ENCODE measurements at places on chromosomes 1 and 21.

- DNase-seq: no peak
These were observed 4.0 kb upstream of the FAAP20 start for GRCh38 chr1:2198571-2198970.

DNA sequence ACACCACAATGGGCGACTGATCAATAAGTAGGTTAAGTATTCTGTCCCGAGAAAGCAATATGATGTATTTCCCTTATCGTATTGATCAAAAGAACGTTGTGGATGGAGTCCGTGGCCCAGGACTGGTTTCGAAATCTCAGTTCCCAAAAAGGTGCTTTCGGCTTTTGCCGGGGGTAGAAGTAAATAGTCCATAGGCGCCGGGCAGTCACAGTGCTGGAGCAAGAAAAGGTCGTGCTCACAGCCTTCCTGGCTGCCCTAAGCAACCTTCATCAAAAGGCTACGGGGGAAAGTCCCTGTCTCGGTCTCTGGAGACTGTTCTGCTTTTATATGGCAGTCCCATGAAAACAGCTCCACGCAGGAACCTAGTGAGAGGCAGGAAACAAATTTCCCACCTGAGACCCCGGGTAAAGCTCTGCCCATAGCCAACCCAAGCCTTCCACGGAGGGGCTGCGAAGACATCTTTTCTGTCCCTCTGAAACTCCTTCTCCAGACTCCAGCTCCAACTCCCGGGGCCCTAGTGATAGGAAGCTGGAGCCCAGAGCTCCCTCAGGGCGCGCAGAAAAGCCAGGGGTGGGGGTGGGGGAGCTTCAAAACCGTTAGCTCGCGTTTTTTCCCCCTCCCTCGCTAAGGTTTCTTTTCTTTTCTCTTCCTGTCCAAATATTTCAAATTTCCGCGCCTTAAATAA lies 7.0 kb downstream of the CDKN2C start:
- DNase-seq: peak; percentile 90

GRCh38 chr1:35187816-35188342 lies 5.1 kb downstream of the SFPQ start:
- no peak for DNase-seq

DNA sequence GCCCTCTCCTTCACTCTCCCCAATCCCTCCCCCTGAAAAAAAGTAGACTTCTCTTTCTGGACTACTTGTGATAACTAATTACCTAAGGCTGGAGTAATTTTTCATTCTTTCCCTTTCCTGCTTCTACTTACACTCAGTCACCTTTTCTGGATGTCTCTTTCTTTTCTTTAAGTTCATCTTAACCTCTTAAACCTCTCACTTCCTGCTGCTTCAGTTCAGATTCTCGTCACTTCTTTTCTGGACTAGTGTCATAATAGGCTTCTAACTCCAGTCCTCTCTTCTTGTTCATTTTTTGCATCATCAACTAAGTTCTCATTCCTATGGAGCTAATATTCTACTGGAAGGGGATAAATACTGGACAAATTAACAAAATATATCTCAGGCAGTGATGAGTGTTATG lies 75.4 kb downstream of the LRRC53 start:
- no peak for DNase-seq

DNA sequence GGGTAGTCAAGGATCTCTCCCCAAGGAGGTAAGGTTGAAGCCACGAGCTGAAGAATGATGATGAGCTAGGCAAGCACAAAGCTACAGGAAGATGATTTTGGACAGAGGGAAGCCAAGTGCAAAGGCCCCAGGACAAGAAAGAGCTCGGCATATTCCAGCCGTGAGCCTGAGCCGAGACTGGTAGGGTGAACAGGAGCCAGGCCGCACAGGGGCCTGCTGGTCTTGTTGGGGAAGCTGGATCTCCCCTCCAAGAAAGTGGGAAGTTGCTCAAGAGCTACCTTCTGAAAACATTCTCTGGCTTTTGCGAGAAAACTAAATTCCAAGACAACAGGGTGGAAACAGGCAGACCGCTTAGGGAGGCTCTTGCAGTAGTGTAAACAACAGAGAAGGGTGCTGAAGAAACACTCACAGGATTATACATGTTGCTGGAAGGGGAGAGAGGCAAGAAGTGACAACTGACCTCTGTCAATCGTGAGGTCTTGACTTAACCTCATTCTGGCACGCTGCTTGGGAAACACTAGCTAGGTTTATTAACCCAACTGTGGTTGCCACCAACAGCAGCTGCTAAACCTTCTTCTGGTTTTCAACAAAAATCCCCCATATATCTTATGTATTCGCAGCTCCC lies 625.2 kb downstream of the SMYD3 start:
- no peak for DNase-seq

Measured in NCI-H1417 (cell line).